ENCODE measurements at places on chromosomes 5 and 9.
A peak's percentile ranks its signal among the peaks of the same experiment; 100 is the strongest.

DNA sequence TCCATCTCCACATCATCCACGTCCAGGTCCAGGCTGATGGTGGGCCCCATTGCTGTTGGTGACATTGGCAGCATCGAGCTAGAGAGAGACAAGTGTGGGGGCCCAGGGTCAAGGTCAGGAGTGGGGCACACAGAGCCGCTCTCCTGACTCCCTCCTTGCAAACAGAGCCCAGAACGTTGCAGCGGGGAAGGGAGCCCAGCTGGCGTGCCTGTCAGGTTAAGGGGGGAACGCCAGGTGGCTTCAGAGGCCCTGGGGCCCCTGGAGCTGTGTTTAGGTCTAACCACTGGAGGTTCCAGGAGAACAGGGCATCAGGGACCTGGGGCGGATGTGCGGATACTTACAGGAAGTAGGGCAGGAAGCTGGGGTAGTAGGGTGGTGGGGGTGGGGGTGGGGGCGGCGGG, 7.5 kb downstream of the RNF44 start:
- DNase-seq = peak; percentile 70

- no peak for DNase-seq
Measured at GRCh38 chr5:140926443-140927227, 536 bp downstream of the PCDHAC1 start.

DNA sequence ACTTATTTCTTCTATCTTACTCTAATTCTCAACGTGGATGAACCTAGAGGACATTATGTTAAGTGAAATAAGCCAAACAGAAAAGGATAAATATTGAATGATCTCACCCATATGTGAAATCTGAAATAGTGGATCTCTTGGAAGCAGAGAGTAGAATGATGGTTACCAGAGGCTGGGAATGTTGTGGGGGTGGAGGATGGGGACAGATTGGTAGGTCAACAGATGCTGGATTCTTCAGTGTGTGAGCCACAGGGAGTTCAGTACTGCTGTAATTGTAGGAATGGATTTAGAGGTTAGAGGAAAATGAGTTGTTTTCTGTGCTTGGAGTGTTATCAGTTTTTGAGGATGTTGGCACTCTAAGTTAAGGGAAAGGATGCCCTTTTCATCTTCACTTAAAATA, 190.6 kb downstream of the FBXL7 start:
- no peak for DNase-seq

DNA sequence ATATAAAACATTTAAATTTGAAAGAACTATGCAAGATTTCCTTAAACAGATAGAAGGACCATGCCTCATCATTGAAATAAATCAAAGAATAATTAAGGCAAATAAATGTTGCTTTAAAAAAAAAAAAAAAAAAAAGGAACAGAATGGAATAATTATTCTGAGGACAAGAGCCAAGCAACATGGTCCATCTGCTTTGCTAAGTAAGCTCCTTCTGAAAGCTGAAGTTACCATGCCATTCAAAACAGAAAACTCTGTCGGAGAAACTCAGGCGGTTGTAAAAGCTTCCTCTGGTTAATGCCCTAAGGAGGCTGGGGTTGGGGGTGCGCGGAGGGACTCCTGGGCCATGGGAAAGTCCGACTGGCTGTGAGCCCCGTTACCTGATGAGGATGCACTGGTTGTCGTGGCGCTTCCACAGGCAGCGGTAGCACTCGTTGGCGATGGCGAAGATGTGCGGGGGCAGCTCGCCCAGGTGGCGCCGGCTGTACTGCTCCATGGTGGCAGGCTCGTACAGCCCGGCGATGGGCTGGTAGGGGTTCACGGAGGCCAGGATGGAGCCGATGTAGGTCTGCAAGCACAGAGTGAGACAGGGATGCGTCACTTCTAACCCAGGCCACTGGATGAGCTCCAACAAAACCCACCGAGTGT, 141.7 kb downstream of the MYO10 start:
- DNase-seq = no peak

DNA sequence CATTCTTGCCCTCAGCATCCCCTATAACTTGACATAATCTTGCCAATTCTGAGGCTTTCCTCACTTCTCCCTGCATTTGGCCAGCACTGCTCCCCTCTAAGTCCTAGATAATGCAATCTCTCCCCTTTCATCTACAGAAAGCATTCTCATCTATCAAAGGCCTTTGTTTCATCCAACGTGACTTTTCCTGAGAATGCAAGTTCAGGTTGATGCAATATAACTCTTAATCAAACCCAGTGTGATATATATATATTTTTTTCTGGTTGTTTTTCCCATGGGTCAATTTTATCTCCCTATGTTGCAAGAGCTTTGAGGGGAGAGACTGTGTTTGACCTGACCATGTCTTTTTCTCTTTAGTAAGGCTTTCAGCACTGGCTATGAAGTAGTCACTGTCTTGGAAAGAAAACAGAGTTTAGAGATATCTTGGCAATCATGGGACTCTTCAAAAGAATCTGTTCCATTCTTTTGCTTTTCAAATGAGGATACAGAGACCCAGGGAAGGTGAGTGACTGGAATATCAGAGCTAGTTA, 268.6 kb downstream of the TRPM3 start:
- no peak for DNase-seq

- DNase-seq = no peak
Measured at GRCh38 chr9:76316069-76316468, 78.2 kb downstream of the RFK start.

DNA sequence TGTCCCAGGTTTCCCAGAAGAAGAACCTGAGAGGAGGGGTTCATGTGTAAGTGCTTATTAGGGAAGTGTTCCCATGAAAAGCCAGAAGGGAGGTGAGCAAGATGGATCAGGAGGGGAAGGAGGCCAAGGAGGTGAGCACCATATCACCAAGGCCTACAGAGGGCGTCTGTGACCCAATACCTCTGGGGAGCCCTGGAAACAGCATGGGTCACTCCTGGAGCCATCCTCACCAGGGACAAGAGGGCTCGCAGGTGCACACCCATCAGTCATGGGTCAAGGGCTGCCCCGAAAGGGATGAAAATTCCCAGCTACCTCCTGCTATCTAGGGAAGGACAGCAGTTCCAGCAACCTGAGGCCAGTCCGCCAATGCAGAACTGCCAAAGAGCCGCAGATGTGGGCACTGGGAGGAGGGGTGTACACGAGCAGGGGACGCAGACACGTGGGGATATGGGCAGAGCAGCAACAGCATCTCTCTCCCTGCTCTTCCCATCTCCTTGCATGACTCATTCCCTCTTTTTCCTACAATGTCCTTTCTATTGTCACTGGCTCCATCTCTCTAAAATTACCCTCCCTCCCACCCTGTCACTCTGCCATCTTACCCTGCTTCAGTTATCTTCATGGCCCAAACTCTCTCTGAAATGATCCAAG, 167.6 kb upstream of the FSTL4 start:
- DNase-seq = no peak

DNA sequence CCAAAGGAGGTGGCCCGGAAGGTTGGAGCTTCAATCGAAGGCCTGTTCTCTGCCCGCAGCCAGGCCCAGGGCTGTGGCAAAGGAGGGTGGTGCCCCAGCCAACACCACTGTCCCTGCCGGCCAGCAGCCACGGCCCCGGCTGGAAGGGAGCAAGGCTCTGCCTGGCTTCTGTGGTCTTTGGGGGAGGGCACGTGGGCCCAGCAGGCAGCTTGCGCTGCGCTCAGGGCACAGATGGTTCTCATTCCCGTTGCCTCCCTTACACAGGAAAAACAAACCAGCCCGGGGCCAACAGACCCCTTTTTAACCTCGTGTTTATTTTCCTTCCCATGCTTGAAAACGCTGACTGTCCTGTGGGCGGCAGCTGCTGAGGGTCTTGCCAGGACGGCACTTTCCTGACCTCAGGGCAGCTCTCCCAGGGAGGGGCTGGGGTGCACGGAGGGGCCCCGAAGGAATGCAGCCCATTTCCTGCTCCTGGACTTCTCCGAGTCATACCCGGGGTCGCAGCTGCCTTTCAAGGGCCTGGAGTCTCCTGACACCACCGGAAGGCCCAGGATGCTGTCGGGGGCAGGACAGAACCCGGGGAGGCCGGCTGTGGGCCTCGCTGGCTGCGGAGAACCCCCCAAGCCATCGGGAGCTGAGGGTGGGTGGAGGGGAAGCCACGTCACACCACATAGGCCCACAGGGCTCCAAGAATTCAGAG, 1.1 kb upstream of the GPSM1 start:
- DNase-seq = no peak

- DNase-seq = no peak
Measured at GRCh38 chr9:10250219-10250618, 362.6 kb downstream of the PTPRD start.

GRCh38 chr9:17906176-17906840, 327.4 kb downstream of the SH3GL2 start:
- DNase-seq = no peak

- no peak for DNase-seq
Measured at GRCh38 chr5:83653669-83654068, 67.0 kb downstream of the HAPLN1 start.

GRCh38 chr9:85605905-85606304, 135.8 kb downstream of the AGTPBP1 start:
- DNase-seq = no peak
